ENCODE measurements at places on chromosomes 7 and 10.

- DNase-seq, result no peak
Measured at GRCh38 chr7:132367004-132367403, 209.3 kb downstream of the PLXNA4 start.

- DNase-seq, result no peak
Measured at GRCh38 chr7:69919426-69920111, 321.3 kb downstream of the AUTS2 start.

GRCh38 chr10:132443605-132443982 lies 46.6 kb downstream of the PWWP2B start:
- DNase-seq, result peak; percentile 73

DNA sequence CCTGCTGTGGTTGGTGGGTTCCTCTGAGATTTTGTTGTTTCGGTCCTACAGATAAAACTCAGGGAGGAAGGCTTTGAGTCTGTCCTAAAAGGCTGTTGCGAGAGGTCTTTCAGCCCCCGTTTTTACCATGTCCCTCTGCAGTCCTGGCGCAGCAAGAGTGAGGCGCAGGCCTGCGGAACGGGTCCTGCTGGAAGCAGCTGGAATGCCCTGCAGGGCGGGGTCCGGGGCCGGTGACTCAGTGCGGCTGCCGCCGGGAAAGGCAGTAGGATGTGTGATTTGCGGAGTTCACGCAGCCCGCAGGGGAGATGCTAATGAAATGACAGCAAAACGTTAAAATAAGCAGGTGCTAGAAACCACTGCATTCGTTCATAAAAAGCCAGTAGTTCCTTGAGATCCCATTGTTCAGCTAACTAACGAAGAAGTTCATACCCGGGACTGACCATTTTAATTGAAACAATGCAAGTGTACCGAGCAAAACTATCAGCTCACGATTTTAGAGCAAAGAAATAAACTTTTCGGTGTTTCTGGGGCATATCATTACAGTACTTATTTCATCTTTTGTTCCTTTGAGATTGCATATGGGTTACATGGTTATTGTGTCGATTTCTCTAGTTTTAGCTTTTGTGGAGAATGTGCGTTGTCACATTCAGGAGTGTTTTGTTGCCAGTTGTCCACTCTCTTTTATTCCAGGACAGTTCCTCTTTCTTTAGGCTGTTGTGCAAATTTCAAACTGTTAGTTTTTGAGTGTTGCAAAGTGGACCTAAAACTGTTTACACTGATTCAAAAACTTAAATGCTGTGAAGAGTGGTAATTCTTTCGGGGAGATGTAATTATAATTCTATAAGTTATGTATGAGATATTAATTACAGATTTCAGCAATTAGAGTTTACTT lies 783 bp downstream of the ANLN start:
- peak; percentile 90 for DNase-seq

GRCh38 chr10:118272149-118272721 lies 69.9 kb downstream of the FAM204A start:
- DNase-seq, result peak; percentile 66

DNA sequence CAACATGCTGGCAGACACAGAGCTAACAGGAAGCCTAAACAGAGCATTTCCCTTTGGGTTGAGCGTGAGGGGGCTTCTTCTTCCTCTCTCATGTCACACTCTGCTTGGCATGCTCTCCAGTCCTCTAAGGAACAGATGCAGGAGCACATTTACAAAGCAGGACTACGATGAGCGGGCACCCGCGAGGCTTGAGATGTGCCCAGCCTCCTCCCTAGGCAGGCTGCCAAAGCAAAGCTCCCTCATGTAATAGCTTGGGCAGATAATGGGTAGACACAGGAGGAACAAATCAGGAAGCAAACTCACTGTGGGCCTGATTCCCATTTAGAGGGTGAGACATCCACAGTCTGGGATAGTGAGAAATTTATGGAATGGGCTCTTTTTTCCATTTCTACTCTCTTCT lies 519.1 kb downstream of the NRG3 start:
- no peak for DNase-seq

- no peak for DNase-seq
Measured at GRCh38 chr7:22872096-22872807, 49.6 kb upstream of the TOMM7 start.

DNA sequence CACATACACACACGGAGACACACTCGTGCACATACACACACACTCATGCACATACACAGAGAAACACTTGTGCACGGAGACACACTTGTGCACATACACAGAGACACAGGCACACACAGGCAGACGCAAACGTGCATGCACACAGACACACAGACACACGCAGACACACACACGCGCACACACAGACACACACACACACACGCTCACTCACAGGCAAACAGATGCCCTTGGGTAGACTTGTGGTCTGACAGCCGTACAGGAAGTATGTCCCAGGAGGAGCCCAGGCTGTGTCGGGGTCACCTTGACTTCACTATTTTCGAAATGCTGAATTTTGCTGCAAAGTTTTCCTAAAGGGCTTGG lies 538.0 kb downstream of the DNAJB6 start:
- DNase-seq, result no peak

GRCh38 chr7:22786290-22786932 lies 36.2 kb downstream of the TOMM7 start:
- no peak for DNase-seq

DNA sequence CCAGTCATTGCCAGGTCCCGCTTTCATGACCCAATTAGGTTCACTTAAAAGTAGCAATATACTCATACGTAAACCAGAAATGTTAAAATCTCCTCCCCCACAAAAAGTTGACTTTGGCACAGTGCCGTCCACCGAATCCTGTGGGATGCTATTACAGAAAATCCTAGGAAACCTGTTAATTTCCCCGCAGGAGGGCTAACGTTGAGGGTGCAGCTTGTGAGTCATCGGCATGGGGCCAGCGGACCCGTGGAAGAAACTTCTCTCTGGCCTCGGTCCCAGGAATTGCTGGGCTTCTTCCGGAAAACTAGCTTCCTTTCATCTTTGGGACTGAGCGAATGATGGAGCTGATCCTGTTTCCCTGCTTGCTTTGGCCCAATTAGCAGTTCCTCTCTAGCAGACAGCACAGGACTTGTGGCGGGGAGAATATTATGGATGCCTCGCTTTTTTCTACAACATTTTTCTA lies 13.5 kb downstream of the CRYGN start:
- peak; percentile 63 for DNase-seq

GRCh38 chr7:131652934-131653333 lies 96.5 kb upstream of the PODXL start:
- no peak for DNase-seq

GRCh38 chr7:17275749-17276671 lies 22.4 kb upstream of the AHR start:
- peak; percentile 88 for DNase-seq

- DNase-seq, result no peak
Measured at GRCh38 chr7:31065840-31066239, 13.7 kb downstream of the ADCYAP1R1 start.

- DNase-seq, result no peak
Measured at GRCh38 chr10:113264333-113265131, 288.3 kb upstream of the HABP2 start.

- no peak for DNase-seq
Measured at GRCh38 chr7:111796671-111797070, 234.4 kb upstream of the IMMP2L start.

DNA sequence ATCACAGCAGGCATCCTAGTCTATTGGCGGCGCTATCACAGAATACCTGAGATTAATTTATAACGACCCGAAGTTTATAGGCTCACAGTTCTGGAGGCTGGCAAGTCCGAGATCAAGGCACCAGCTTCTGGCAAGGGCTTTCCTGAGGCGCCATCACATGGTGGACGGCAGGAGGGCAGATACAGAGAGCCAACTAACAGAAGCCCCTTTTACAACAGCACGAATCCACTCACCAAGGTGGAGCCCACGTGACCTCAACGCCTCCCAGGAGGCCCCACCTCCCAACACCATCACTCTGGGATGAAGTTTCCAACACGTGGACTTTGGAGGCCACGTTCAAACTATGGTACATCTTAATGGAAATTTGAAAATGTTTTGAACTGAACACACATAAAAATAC lies 255.3 kb downstream of the ELFN1 start:
- no peak for DNase-seq

- DNase-seq, result no peak
Measured at GRCh38 chr10:73459683-73460314, 26.4 kb upstream of the MSS51 start.

DNA sequence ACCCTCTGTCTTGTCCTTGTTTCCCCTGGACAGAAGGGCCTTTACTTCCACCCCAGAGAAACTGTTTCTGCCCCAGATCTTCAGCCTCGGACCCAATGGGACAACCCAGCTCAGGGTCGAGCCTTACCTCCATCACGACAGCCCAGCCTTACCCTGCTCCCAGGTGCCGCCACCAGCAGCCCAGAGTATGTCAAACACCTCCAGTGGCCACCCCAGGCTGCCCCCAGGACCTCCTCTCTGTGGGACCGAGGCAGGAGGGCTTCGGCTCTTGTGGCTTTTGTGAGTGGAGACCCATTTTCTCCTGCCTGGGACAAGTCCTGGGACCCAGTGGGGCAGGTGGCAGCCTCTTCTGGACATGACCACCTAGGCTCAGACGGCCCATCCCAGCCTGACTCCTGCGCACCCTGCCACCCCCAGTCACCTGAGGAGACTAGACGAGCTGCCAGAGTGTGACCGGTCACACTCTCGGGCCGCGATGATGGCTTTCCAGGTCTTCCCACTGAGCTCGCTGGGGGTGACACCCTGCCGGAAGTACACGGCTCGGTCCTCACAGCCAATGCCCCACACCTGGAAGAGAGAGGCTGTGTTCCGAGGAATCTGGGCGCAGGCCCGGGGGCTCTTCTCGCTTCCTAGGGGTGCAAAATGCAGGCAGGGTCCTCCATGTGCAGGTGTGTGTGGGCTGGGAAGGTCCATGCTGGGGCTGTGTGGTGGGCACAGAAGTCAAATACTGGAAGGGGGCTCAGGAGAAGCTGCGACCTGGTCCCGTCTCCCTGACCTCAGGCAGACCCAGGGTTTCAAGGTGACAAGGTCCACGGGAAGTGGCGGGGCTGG lies 15.5 kb downstream of the TECPR1 start:
- no peak for DNase-seq

DNA sequence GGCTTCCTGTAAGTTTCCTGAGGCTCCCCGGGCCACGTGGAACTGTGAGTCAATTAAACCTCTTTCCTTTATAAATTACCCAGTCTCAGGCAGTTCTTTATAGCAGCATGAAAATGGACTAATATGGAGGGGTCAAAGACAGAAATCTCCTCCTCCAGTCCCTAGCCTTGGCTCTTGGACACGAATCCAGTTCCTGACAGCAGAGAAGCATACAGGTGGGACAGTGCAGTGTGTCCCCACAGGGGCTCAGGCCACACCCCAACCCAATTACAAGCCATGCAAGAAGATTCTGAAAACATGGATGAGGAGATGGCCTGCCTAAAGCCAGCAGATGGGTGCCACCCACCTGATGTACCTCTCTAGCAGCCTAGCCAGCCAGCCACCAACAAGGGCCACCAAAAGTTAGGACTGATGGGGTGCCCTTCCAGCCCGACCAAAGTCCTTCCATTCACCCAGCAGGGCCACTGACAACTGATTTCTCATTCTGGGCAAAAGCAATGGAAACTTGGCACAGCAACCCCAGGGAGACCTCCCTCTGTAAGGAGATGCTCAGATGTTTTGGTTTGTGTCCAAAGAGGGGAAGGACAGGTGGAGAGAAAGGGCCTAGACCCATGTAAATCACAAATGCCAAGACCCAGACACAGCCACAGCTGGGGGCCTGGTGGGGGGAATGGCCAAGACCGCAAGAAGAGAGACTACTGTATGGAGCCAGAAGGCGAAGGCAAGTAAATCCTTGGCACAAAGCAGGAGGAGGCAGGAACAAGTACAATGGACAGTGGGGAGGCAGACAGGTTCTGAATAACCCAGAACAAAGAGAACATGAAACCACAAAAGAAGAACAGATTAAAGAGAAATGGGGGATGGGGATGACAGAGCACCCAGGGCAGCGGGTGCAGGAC lies 13.6 kb downstream of the GPRIN2 start:
- DNase-seq, result no peak

GRCh38 chr10:34299105-34299611 lies 515.9 kb downstream of the PARD3 start:
- peak; percentile 27 for DNase-seq

GRCh38 chr10:44910602-44911001 lies 535 bp upstream of the TMEM72 start:
- no peak for DNase-seq

DNA sequence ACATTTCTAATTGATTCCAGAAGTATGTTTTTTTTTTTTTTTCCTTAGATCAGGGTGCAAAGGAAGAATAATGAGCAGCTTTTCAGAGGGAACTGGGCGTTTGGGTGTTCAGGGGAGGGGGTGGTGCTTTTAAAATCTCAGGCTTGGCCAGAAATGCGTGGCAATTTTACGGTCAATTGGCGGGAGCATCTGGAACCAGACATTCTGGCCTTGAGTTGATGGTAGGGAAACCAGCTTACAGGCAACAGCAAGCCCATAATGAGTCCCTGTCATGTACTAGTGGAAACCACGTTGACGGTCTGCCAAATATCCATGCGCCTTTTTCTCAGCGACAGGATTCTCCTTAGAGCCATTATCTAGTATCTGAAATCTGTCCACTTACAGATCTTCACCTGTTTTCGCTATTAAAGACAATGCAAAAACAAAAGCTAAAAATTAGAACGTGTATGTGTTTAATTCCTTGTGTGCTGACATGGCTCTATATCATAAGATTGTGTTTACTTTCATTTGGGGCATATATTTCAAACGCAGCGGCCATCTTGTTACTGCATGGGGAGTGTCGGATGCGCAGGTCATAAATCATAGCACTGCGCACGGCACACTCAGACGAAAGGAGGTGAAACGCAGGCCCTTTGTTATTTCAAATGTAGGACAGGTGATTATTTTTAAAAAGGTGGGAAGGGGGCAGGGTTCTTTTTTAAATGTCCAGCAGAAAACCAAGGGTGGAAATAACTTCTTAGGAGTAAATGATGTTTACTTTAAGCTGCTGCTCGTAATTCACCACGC lies 209.2 kb downstream of the AGMO start:
- no peak for DNase-seq

- no peak for DNase-seq
Measured at GRCh38 chr7:25663877-25664276, 435.6 kb upstream of the NPVF start.

GRCh38 chr10:63702092-63702491 lies 180.9 kb downstream of the REEP3 start:
- DNase-seq, result no peak
